AG04450 (cell line): ENCODE measurements at places on chromosomes 7 and 10.
A peak's percentile ranks its signal among the peaks of the same experiment; 100 is the strongest.

DNA sequence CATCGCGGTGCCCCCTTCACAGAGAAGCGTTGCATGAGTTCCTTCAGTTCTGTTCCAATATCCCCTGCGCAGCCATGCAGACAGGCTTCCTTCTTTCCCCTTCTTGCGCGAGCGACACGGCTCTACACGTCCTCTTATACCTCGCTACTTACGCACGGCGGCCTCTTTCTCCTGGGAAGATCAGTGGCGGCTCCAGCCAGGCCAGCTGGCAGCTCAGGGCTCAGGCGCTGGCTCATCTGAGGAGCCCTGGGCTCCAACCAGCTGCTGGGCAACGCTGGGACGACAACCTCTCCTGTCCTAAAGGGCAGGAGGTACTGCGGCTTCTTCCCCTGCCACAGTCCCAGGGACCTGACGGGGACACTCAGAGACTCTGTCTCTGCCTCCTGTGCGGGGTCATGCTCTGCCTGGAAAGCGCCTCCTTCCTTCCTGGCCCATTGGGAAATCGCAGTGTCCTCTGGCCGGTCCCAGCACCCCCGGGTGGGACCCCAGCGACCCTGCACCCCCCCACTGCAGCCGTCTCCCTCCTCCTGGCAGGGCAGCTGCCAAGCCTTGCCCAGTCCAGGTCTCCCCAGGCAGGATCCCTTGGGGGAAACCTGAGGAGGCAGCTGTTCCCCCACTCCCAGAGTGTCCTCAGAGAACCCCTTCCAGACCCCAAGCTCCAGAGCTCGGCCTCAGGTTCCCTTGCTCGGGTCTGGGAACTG is 5.0 kb upstream of the FAM20C start:
- DNase-seq: no peak

DNA sequence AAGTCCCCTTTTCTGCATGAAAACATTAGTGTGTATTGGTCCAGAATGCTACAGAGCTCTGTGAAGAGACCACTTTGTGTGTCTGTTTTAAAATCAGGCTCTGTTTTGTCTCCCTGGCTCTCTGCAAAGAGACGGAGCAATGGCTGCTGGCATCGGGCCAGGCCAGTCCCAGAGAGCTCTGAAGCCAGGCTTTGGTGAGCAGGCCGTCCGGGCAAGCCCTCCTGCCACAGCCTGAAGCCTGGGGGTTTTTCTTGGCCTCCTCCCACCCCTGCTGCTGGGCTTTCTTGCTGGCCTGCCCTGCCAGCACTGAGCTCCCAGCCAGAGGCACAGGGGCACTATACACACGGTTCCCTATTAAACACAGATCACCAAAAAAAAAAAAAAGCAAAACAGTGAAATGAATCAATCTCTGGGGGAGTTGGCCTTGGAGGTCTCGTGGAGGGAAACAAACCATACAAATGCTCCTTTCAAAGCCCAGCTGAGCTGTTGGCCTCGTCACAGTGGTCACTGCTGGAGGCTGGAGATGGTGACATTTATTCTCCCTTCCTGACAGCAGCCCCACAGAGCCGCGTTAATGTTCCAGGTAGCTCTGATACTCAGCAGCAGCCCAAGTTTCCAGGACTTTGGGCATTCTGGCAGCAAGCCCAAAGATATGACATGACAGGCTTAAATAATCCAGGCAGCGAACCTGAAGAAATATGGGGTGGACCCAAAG is 237.2 kb downstream of the TCF7L2 start:
- no peak for DNase-seq

DNA sequence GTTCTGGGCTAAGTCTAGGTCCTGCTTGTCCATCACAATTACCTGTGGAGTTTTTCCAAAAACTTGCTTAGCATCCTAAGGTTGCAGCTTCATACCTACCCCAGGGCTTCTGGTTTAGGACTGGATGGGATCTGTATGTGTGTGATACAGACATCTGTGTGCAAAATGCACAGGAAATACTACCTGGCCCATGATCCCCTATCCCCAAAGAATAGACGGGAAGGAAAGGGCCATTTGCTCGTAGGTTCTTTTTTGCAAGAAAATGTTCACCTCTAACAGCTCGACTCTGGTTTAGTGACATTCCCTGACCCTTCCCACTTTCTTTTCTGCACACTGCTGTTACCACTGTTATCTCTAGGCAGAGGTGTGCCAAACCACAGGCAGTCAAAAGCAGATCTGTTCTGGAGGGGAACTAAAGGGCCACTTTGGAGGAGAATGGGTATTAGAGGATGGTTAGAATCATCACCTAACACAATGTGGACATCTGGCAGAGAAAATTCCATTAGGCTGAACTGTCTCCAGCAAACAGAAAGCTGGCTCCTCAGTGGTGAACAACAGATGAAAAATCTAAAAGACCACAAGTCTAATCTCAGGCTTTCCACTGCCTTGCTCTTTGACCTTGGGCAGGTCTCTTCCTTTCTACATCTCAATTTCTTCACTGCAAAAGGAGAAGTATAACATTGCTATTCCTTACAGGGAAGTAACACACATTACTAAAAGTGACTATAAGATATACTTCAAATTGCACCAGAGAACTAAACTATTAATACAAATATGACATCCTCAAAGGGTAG is 107.4 kb downstream of the UBE2H start:
- DNase-seq: no peak

- DNase-seq: no peak
These were observed 41.9 kb downstream of the CALML3 start for GRCh38 chr10:5566614-5567013.

DNA sequence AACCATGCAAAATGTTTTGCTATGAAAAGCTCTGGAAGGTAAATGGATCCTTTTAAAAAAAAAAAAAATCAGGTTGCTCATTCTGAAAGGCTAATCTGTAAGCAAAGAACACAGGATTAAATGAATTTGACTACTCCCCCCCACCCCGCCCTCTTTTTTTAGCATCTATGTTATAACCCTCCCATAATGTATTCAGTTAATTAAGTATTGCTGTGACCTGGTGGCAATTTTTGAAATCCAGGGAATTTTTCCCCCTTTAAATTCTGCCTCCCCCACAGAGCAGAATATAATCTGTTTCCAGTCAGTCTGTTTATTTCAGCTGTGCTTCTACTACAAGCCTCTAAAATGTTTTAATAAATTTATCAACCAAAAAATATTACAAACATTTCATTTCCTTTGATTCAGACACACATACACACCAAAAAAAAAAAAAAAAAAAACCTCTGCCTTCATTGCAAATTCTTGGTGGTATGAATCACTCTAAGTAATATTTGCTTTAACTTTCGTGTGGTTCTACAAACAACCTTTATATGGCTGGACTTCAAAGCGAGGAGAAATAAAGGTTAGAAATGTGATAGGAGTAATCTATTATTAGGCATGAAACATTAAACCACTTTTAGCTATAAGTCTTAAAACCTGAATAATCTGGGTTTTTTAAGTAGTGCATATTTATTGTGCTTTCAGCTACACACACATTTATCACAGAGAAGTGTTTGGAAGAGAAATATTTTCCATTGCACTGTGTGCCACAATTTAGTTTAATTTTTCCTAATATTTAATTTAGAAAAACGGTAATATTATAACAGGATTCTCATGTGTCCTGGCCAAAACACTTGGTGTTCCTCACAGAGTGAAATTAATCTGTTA is 64.4 kb upstream of the ARID5B start:
- peak; percentile 43 for DNase-seq

DNA sequence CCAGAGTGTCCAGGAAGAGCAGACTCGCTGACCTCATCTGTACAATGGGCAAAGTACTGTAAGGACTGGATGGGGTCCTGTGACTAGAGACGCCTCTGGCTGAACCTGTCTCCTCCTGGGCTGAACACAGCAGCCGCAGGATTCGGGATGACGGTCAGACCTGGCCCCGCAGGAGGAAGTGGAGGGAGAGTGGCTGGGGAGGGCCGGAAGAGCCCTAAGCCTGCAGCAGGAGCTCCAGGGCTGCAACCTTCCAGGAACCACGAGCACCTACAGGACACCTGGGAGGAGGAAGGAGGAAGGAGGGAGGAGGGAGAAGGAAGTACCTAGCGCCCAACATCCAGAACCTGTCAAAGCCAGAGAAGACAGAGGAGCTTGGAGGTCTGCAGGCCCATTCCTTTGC is 30.3 kb downstream of the TNRC18 start:
- DNase-seq: no peak
